Left kidney (tissue), 8 donors: ENCODE measurements at places on chromosomes 5 and 9.

DNA sequence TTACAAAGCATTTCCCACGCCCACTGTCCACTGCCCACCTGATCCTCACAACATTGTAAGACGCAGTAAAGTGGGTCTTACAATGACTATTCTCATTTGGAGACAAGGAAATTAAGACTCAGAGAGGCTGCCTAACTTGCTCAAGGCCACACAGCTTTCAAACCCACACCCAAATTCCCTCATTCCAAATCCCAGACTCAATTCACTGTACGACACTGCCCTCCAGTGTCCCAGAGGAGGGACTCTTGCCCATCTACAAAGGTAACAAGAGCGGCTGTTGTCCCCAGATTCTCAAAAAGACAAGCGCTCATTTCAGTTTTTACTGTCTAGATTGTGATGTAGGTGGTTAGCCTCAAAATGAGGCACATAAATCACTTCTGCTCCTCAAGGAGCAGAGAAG is 184.6 kb downstream of the ACTL7B start:
- DNase-seq, result no peak

DNA sequence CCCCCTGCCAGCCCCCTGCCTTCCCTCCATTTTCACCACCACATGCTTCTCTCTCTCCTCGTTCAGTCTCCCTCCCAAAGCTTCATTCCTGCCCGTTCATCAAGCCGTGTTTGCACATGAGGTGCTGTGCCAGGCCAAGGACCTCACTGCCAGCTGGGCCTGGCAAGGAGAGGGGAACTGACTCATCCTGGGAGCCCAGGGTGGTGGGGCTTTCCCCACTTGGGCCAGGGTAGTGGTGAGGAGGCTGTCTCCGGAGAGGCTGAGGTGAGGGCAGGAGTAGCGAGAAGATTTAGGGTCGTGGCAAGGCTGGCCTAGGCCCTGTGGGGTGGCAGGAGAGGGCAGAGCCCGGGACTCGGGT is 30.4 kb upstream of the NOTCH1 start:
- no peak for DNase-seq

DNA sequence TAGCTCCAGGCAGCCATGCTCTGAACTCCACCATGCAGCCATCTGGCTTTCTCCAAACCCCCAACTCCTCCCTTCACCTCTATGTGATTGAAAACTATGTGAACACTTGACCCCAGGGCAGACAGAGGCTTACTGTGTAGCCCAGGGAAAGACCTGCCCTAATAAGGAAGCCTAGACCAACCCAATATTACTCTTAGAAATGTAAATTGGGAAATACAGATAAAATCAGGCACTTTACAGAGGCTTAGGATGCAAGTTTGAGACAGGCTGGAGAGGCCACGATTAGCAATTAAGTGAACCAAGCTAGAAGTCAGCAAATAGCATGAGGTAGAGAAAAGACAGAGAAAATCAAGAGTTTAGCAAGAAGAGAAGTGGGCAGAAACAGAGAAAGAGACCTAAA is 141.7 kb upstream of the ABCA1 start:
- no peak for DNase-seq

DNA sequence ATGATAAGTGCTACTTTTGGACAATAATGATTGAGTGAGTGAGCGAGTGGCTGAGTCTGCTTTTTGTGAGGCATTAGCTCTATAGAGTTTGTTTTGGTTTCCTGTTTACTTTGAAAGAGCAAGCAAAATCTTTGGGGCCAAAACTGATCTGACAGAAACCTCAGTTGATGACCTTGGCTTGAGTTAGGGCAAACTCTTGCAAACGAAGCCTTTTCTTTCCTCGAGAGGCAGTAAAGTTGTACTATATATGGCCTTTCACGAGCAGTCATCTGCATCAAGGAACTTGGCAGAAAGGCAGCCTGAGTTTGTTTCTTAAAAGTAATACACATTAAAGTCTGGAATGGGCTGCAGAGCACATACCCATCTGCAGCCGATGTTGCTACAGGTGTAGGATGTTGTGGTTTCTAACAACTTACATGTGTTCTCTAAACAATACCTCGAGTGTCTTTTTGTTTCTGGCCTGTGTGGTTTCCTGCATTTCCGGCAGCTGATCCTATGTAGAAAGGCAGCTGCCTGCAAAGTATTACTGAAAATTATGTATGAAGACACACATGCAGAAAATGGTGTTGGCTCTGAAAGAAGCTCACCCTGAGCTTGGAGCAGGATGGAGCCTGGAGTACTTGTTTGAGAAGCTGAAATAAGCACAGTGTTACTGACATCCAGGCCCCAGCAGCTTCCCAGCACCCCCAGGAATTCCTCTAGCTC is 60.8 kb downstream of the FOXD1 start:
- peak; percentile 62 for DNase-seq

DNA sequence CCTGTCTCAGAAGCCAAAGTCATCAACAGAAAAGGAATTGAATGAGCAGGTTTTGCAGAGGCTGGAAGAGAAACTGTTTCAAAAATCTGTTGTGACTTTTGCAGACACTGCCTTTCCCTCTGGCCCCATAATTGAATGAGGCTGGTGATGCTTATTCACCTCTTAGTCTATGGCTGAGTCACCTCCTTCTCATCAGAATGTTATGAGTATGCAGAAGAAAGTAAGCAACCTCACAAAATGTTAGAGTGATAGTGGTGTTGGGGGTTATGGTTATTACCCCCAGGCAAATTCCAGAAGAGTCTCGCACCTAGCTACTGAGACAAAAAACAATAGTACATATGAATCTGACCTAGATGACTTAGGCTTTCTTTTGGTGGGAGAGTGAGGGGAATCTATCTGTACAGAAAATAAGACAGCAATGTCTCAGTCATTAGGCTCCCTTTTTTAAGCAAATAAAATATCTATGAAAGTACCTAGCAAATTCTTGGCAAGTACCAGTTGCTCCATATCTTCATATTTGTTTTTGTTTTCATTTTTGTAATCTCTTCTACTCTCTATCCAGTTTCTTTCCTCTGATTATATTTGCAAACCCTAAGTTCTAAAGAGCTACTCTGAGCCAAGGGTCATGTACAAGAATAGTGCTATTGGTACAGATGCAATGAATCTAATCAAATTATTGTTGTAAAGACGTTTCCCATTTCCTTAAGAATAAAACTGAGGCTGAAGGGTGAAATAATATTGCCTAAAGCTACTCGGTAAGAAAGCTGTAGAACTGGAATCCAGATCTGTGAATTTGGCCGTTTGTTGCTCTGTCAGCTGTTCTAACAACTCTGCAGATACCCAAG is 498.1 kb upstream of the TNC start:
- DNase-seq, result no peak

DNA sequence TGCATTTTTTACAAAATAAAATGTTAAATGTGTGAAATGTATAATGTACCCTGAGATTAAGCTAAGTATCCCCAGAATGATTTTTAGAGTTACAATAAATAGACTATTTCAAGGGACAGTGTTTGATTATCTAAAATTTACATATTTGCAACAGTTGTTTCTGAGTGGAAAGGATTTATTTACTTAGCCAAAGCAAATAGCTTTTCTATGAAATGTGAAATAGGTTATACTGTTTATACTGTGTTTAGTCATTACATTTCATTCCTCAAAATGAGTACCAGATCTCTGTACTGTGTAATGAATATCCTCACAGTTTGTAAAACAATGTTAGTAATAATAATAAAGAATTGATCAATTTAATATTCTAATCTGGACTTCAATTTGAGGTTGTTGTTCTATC is 1019.0 kb downstream of the NR2F1-AS1 start:
- no peak for DNase-seq

GRCh38 chr5:156042726-156043125 is 284.2 kb upstream of the SGCD start:
- no peak for DNase-seq

DNA sequence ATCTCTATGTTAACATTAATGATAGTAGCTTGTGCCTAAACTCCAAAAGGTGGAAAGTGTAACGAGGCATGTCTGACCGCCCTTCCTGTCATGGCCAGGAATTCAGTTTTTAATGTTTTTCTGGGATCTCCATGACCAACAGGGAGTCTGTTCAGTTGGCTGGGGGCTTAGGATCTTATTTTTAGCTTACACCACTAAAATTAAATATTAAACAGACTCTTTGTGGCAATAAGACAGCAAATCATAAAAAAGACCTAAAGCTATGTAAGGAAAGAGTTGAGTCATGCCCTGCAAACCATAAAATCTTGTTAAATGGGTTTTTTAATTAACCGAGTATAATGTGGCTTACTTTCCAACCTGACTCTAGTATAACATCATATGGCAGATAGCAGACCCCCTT is 247.8 kb downstream of the DIRAS2 start:
- DNase-seq, result no peak

DNA sequence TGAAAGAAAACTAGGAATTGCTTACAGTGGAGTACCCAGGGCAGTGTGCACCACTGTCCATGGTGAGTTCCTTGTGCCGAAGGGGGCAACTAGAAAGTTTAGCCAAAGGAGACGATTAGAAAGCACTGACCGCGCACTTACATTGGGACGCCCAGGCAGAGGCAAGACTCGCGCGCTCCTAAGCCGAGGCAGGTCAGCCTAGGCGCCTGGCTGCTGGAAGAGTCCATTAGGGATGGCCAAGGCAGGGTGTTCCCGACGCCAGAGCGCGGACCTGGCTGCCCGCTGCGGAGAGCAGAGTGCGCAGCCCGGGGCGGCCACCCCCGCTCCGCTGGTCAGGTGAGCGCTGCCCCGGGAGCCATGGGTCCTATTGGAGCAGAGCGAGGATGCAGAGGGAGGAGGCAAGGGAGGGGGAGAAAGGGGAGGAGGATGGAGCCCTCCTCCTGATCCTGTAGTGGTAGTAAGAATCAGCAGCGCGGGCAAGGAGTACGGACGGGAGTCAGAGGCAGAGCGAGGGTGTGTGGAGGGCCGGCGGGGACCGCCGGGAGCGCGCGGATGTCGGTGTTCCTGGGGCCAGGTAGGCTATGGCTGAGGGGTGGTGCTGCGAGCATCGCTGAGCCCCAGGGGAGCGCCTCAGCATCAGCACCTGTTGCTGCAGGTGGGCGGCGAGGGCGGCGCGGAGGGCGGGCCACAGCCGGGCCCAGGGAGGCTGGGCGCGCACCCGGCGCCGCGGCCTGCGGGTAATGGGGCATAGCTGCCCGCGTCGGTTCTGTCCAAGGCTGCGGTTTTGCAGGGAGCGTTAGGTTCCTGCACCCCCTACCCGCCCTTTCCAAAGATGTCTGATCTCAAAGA is at the start of gene ADGRV1:
TSS of gene ADGRV1 (plus strand) at position 454 of the 849 bp plus-strand sequence. CDS start at position 553, 99 bp downstream.
- DNase-seq, result peak; percentile 85

GRCh38 chr9:89467278-89467625 is 30.7 kb downstream of the SEMA4D start:
- no peak for DNase-seq

DNA sequence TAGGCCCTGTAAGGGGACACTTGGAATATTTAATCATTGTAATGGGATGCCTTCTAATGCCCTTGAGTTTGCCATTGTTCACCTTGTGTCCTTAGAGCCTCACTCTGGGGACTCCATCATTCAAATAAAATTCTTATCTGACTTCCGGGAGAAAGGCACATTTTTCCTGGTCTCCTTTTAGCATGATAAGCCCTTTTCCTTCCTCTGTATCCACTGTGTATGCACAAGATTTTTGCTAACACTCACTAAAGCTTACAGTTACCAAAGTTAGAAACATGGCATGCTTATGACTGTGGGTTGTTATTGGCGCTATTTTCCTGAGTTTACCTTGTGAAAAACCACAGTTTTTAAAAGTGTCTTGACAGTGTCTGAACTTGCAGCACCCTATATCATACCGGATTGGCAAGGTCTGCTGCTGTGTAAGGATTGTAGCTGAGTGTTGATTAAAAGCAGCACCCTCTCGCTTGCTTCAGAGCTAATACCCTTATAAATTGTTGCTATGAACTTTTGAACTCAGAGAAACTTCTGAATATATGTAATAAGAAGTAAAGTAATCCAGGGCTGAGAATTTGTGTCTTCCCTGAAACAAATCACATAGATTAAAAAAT is 46.4 kb downstream of the SNCAIP start:
- DNase-seq, result no peak

- DNase-seq, result peak; percentile 15
Measured at GRCh38 chr5:53249529-53250200, 140.1 kb upstream of the MOCS2 start.

DNA sequence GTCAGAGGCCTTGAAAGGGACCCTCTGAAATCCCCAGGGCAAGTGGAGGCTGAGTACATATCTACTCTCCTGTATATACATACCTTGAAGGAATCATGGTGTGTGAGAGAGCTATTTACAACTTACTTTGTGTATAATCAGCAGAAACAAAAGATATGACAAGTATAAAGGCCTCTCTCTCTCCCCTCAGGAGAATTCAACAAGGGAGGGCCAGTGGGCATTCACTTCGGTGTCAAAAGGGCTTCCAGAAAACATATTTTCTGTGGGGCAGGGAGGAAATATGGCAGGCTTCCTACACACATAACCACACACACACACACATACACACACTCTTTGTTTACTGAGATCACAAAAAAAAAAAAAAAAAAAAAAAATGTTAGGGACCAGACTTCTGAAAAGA is 181.7 kb downstream of the BNC2 start:
- DNase-seq, result no peak

- DNase-seq, result no peak
Measured at GRCh38 chr5:170631466-170632195, 127.8 kb downstream of the KCNIP1 start.

- peak; percentile 86 for DNase-seq
Measured at GRCh38 chr9:129436751-129437625, 183.9 kb downstream of the C9orf50 start.

DNA sequence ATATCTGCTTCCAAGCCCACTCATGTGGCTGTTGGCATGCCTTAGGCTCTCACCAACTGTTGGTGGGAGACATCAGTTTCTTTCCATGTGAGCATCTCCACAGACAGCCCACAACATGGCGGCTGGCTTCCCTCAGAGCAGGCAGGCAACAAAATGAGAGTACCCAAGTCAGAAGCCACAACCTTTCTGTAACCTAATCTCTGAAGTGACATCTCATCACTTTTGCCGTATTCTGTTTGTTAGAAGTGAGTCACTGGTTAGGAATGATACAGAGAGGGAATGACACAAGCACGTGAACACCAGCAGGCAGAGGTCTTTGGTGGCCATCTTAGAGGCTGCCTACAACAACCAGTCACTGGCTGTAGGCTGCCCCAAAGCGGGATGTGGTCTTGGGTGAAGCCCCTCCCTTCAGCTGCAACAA is 88.6 kb upstream of the RASGRF2 start:
- DNase-seq, result no peak

- DNase-seq, result no peak
Measured at GRCh38 chr9:137764981-137765380, 112.6 kb upstream of the CACNA1B start.

GRCh38 chr5:123543438-123543837 is 31.5 kb downstream of the CSNK1G3 start:
- DNase-seq, result no peak

- DNase-seq, result no peak
Measured at GRCh38 chr9:21806644-21807043, 4.2 kb downstream of the MTAP start.

DNA sequence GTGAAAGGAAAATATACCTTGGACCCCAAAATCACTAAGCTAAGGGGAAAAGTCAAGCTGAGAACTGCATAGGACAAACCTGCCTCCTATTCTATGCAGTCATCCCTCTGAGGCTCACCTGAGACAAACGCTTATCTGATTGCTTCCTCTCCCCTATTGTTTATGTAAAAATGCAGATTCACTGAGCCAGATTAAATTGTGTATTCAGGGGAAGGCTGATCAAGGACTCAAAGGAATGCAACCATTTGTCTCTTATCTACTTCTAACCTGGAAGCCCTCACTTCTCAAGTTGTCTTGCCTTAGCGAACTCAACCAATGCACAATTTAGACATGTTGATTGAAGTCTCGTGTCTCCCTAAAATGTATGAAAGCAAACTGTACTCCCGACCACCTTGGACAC is 13.3 kb downstream of the SPARC start:
- no peak for DNase-seq
